ENCODE measurements at places on chromosomes 12 and 14.

DNA sequence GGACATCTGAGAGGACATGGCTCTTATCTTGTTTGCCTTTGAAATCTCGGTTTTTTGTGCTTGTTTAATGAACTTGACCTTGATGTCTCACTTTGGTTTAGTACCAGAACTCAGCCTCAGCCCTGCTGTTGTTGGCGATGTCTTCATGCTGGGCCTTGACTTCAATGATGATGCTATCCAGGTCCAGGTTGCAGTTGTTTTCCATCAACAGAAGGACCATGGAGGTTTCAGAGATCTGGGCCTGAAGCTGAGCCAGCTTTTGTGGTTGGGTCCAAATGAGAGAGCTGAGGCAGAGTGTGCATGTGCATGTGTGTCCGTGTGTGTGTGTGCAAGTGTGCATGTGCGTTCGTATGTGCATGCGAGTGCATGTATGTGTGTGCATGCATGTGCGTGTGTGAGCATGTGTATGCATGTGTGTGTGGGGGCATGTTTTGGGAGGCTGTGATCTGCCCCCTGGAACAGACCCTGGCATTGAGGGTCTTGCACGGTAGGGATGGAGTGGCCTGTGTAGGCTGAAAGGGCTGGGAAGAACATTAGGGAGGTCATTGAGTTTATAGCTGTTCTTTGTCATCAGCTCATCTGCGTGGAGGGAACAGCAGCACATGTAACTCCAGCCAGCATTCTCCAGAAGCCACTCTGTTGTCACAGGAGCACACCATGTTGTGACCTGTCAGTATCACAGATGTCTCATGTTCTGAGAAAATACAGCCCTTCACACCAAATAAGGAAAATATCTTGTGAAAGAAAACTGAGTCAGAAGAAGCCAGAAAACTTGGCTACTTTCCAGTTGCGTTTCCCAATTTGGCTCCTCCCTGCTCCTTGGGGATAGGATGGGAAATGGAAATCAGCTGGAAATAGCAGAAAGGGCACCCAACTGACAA lies 10.0 kb upstream of the KRT82 start:
- DNase-seq = peak; percentile 96

DNA sequence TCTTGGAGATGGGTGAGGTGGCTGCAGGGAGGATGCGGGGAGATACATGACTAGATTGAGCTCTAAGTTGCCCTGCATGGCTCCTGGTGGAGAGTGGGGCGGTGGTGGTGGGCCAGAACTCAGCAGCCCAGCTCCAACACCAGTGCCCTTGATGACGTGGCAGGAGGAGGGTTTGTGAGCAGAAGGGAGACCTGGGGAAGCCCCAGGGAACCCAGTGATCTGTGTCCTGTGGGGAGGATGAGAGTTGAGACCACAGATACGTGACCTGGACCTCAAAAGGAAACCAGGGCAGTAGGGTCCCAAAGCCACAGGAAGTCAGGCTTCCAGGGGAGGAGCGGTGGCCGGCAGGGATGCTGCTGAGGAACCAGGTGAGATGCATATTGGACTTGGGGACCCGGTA lies 989.1 kb upstream of the TMEM132C start:
- no peak for DNase-seq

- no peak for DNase-seq
Observed at GRCh38 chr12:34244608-34245007, 222.3 kb downstream of the ALG10 start.

GRCh38 chr12:65232476-65233077 lies 45.9 kb upstream of the MSRB3 start:
- DNase-seq = peak; percentile 15

DNA sequence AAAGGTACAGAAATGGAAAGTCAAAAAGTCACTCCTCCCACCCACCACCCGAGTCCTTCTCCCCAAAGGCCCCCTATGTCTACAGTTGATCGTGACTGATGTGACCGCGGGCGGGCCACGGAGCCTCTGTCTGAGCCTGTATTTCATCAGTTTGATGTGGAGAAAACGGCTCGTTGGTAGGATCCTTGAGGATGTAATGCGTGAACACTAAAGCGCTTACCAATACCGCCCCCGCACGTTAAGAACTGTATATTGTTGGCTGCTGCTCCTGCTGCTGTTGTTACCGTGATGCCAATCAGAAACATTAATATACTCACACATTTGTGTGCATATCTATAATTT lies 24.6 kb upstream of the UBC start:
- DNase-seq = peak; percentile 89

DNA sequence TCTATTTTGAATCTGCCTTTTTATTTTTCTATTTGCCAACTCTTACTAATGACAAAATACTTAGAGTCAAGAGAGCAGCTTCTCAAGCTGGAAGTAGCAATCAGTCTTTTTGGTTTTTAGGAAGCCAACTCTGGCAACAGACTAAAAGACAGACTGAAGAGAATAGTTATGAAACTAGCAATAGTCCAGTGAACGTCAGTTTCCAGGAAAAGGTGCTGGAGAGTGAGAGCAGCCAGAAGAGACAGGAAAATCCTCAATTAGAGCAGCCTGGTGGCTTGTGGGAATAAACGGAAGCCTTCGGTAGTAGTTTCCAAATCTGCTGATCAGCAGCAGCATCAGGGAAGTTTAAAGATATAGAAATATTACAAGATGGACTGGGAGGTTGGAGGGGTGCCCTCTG lies 27.1 kb downstream of the ATG14 start:
- DNase-seq = no peak

DNA sequence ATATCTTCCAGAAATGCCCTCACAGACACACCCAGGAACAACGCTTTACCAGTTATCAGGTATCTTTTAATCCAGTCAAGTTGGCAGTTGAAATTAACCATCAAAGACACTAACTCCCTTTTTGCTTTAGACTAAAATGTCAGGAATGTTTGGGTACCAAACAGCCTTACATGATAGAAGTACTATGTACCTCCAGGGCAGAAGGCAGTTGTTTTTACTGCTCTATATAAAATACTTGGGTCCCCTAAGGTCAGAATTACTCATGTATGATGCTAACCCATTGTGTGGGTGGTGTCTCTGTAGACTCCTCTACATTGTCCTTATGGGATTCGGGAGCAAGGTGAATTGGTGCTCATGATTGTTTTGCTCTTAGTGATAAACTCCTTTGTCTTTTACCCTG lies 492.5 kb upstream of the FLRT2 start:
- peak; percentile 7 for DNase-seq

DNA sequence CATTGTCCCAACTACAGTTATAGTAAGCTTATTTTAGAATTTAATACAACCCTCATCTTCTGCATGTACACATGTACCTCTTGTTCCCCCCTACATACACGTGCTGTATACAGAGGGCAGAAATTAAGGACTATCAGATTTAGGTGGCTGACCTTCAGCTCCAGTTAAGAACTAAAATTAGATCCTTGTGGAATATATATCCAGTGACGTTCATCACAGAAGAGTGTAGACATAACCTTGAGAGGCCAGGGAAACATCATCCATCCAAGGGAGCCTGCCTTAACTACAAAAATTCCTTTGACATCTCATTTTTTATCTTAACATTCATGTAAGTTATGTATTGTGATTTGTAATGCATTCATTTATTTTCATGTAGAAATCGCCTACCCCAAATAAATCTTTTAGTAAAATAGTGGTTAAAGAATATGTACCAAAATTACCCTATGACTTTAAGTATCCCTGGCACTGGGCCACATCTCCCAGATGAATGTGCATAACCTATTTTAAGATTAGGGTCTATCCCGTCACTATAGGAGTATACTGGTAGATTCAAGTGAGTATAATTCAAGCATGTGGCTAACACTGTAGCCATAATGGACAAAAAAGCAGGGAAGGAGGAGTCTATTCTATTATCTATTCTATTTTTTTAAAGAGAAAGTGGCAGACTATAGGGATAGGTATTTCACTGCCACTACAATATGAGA lies 27.5 kb downstream of the RIC8B start:
- DNase-seq = no peak

DNA sequence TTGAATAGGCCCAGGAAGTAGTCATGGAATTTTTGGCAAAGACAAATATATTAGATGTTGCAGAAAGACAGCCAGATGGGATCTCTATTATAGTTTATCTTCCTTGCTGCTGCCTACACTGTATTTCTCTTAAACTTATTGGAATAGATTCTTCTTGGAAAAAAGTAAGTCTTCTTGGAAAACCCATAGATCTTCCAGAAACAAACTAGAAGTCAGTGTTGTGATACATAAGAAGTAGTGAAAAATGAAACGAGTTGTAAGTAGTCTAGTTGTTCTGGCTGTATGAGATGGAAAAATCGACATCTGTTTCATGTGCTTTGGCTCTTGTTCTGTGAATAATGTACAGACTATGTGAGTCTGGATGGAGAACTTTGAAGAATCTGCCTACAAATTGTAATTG lies 29.0 kb downstream of the GLIPR1L2 start:
- no peak for DNase-seq

- DNase-seq = peak; percentile 95
Observed at GRCh38 chr12:110312581-110313360, 31.7 kb downstream of the ATP2A2 start.

Measured in epithelial cell of esophagus (primary cell).